Stimulated activated CD4-positive, alpha-beta T cell treated with anti-CD3 and anti-CD28 coated beads, TNF-alpha, amount 100 ng/mL, for 48 hours (primary cell): ENCODE measurements at places on chromosomes 13 and 19.

- DNase-seq, result no peak
Observed at GRCh38 chr13:110109910-110110309, 197.0 kb downstream of the COL4A1 start.

DNA sequence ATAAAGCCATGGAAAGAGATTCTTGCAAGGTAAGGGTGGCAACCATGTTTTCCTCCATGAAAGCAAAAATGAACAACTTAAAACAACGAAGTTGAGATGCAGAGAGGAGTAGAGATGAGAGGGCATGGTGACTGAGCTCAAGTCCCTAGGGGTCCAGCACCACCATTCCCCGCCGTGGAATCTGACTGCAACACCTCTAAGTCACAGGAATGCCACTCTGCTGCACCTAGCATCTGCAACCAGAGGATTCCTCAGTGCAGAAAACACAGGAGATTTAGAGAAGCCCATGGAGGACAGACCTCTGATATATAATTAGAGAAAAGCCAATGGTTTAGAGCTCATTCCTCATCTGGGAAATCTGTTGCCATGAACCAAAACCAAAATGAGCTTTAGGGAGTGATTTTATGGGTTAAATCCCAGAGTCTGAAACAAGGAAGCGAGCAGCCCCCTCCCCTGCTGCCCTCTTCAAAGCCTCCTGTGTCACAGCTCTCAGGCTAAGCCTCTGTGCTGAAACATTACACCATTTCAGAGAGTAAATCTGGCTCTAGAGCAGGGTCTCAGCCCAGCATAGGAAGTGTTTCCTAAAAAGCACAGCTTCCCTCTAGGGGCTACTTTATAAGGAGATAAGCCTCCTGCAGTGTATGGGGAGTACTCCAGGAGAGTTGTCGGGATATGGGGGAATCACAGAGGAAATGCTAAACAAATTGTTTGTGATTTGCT is 1043.6 kb downstream of the UQCRFS1 start:
- DNase-seq, result no peak

GRCh38 chr19:7988307-7988706 is 17.1 kb downstream of the ELAVL1 start:
- no peak for DNase-seq

DNA sequence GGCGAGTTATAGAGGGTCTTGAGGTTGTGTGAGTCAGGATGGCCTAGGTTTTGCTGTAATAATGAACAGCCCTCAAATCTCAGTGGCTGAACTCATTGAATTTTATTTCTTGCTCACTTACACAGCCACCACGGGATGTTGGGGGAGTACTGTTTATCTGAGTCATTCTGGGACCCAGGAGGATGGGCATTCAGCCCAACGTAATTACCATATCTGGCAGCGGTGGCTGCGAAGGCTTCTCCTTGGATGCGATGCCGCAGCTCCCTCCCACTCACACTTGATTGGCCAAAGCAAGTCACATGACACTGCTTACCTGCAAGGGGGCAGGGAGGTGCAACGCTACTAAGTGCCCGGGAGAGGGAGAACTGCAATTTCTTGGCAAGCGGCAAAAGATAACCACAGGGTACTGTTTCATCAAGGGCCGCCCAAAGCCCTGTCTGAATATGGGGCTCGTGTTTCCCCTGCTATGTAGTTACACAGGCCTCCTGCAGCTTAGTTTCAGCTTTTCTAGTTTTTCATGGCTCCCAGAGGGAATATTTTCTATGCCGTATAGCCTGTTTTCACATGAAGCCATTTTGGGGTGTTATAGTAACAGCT is 19.9 kb downstream of the ZSWIM9 start:
- peak; percentile 20 for DNase-seq

GRCh38 chr19:19487950-19488874 is 27.1 kb downstream of the TSSK6 start:
- no peak for DNase-seq

GRCh38 chr13:111559612-111560403 is 239.4 kb downstream of the TEX29 start:
- DNase-seq, result no peak

- no peak for DNase-seq
Observed at GRCh38 chr13:57946361-57946760, 314.8 kb downstream of the PCDH17 start.

DNA sequence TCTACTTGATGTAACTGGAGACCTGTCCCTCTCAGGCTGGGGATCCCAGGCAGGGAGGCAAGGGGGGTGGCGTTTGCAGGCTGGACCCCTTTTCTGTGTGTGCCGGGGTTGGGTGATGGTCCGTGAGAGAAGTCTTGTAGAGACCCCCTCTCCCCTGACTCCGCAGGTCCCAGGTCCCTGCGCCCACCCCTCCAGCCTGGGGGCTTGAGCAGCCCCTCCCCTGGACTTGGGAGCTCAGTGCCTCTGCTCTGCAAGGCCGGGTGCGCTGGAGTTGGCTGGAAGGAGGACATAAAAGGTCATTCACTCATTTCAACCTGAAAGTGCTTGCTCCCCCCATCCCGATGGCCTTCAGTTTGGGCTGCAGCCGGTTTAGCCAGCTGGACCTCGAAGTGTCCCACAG is 89.5 kb downstream of the SLC7A1 start:
- DNase-seq, result no peak

GRCh38 chr19:9877780-9878510 is 42.8 kb downstream of the PIN1 start:
- DNase-seq, result no peak

DNA sequence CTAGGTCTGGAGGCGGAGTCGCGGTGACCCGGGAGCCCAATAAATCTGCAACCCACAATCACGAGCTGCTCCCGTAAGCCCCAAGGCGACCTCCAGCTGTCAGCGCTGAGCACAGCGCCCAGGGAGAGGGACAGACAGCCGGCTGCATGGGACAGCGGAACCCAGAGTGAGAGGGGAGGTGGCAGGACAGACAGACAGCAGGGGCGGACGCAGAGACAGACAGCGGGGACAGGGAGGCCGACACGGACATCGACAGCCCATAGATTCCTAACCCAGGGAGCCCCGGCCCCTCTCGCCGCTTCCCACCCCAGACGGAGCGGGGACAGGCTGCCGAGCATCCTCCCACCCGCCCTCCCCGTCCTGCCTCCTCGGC is at the start of gene SLC5A5:
Gene SLC5A5 (plus strand): TSS at position 68 of the 373 bp plus-strand sequence. CDS start 375 bp downstream, outside the sequence.
- no peak for DNase-seq

DNA sequence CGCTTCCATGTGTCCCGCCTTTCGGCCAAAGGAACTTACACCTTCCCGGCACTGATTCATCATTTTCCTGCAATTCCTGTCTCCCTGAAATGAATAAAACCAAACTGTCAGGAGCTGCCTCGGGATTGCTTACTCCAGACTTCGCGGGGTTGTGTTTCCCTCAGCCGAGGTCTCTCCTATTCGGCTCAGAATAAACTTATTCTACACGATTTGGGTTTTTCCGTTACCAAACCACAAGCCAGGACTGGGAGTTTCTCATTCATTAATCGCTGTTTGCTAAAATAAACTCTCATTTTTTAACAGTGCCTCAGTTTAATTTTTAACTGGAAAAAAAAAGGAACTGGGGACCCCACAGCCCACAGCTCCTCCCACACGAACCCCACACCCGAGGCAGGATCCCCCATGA is 667 bp downstream of the ZNF878 start:
- DNase-seq, result no peak

- DNase-seq, result no peak
Observed at GRCh38 chr19:19335408-19336158, 15.0 kb downstream of the MAU2 start.

- DNase-seq, result no peak
Observed at GRCh38 chr19:45450012-45450333, 17.8 kb upstream of the FOSB start.

DNA sequence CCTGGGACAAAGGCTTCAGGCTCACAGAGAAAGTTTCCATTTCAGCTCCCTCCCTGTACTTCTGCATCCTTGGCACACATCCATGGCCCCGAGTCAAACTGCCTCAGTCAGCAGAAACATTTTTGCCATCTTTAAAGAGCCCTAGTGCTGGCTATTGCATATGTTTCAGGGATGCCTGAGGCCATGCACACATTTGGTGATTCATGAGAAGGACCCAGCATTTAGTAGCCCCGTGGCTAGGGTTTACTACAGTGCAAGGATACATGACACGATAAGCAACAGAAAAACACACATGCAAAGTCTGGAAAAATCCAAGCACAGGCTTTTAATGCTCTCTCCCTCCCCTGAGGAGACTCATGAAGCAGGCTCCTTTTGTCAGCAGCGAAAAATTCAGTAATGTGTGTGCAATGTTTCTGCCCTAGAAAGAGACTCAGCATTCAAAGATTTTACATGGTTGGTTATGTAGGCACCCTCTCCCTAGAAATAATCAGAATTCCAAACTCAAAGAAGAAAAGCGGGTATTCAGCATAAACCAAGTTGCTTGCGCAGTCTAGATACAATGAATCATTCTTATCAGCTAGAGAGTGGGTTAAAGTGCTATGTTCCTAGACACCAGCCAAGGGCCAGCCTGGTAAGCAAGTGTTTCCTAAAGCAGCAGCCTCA is 17.6 kb downstream of the ACOD1 start:
- no peak for DNase-seq

DNA sequence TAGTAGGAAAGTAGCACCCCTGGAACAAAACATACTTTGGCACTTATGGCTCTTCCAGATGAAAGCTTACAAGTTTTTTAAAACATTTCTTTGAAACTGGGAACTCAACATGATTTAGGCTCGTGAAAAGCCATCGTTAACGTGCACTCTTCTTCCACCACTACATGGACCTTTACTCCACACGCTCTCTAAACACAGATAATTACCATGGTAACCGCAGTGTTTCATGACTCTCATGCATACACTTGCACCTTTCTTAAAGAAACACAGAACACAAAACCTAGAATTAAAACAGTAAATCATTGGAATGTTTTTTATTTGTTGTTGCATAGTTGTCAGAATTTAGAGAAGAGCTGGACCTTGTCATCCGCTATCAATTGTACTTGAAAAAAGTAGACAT is 154.3 kb downstream of the FGF9 start:
- no peak for DNase-seq

DNA sequence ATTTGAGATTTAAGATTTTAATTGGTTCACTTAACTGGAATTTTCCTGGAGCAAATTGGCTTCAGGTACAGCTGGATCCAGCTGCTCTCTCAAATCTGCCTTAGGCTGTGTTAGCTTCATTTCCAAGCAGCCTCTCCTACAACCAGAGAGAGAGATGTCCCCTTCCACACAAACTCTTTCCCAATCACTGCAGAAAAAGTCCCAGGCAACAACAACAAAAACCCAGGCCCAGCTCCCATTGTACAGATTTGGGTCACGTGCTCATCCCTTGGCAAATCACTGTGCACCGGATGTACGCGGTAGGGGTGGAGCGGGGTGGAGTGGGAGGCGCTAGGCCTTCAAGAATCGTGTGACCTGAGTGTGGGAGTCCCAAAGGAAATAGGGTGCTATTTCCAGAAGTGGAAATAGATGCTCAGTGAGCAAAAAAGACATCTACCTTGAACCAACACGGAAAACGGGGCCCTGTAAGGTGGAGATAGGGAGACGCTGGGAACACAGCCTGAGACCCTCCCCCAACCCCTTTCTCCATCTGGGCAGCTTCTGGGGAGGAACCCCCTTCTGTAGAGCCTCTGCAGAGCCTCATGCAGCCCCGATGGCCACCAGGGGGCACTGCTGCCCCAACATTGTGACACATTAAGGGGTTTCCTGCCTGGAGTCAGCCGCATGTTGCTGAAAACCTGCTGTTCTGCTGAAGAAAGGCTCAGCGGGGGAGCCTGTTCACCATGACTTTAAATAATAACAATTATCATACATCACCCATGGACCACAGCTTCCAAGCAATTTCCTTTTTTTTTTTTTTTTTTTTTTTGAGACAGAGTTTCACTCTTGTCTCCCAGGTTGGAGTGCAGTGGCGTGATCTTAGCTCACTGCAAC is 25.4 kb downstream of the HPN start:
- DNase-seq, result peak; percentile 93

DNA sequence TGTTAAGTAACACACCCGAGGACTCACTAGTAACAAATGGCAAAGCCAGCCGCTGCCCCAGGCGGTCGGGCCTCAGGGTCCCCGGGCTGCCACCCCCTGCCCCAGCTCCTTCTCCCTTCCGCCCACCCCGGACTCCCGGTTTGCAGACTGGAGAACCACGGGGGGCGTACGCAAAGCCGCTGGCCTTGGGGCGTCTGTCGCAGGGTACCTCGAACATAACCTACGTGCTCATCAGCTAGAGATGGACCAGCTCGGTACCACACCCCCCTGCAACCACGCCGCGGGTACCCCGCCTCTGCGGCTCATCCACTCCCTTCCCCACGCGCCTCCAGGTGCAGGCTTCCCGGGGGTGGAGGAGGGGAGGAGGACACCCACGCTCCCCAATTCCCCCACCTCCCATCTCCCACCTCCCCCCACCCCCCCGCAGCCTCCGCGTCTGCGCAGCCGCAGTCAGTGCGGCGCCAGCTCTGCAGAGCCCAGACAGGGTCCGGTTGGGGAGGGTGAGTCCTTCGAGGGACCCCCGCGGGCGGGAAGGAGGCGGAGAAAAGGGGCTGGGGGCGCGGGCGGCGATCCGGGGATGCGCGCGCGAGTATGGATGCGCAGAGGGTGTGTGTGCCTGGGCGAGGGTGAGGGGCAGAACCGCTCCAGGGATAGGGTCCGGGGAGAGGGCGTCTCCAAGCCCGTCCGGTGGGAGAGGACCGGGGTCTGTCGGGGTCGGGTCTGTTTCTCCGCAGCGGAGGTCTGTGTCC is at the start of gene SMIM17:
Gene SMIM17 (plus strand): TSS at position 449 of the 749 bp plus-strand sequence. CDS start 2,509 bp downstream, outside the sequence.
- DNase-seq, result no peak

- no peak for DNase-seq
Observed at GRCh38 chr13:44401577-44401976, 28.0 kb downstream of the SERP2 start.

GRCh38 chr19:51693260-51693659 is at the start of gene SPACA6:
Gene SPACA6 (plus strand): TSS chr19:51693330. CDS start chr19:51693527, 197 bp downstream.
- DNase-seq, result no peak

GRCh38 chr13:52644108-52644507 is 1.9 kb downstream of the HNRNPA1L2 start:
- DNase-seq, result no peak

- no peak for DNase-seq
Observed at GRCh38 chr19:57708641-57709361, at the start of gene ZNF154. Gene ZNF154 (minus strand): TSS chr19:57709204. CDS start chr19:57708971, 233 bp downstream.

DNA sequence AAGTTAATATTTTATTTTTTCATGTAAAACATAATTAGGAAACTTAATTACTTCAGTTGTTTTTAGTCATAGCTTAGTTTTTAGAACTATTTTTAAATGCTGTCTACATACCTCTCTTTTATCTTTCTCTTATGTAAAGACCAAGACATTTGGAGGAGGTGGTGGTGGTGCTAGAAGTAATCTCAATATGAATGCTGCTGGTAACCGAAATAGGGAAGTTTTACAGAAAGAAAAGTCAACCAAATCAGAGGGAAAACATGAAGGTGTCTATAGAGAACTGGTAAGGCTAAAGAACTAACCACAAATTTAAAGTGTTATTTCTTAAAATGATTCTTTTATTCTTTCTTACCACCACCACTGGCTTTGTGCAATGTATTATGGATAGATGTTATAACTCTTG is 97.3 kb downstream of the TDRD3 start:
- DNase-seq, result no peak

- no peak for DNase-seq
Observed at GRCh38 chr13:19089315-19089714, 92.3 kb downstream of the TUBA3C start.
